Lung (tissue), 17 donors: ENCODE measurements at places on chromosomes 3 and 15. TPM values are rescaled to one million over a fixed set of nuclear protein-coding genes. Genes with fewer than 3 reads are reported as not detected.

- no peak overlapping the region for H3K4me3 ChIP-seq
- no peak for DNase-seq
- H3K27ac ChIP-seq = no peak overlapping the region
- no peaks in the 10 kb centered on the region for H3K27me3 ChIP-seq
- H3K4me1 ChIP-seq = no peaks in the 10 kb centered on the region
- H3K36me3 ChIP-seq = no peaks in the 10 kb centered on the region
Measured at GRCh38 chr15:42832576-42832975, 88.0 kb downstream of the TTBK2 start.

DNA sequence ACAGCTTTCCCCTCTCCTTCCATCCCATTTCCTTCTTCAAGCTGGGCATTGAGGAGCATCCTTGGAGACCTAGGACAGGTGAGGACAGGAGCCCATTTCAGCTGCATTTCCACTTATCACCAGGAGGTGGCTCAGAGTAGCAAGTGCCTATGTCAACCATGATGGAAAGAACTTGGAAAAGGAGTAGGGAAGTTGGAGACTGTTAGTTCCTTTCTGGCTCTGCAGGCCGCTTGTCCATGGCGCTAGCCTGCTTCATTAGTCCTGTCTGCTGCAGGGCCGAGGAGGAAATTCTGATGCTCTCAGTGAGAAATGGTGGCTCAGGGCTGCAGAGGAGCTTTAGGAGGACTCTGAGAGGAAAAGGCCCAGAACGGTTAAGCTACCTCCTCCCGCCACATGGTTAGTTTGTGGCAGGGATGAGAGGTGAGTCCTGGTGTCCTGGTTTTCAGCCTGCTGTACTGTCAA, 7.0 kb upstream of the CD276 start:
- H3K4me1 ChIP-seq = no peaks in the 10 kb centered on the region
- peaks cover 5% of the 10 kb centered on the region for H3K27me3 ChIP-seq
- no peaks in the 10 kb centered on the region for H3K36me3 ChIP-seq

DNA sequence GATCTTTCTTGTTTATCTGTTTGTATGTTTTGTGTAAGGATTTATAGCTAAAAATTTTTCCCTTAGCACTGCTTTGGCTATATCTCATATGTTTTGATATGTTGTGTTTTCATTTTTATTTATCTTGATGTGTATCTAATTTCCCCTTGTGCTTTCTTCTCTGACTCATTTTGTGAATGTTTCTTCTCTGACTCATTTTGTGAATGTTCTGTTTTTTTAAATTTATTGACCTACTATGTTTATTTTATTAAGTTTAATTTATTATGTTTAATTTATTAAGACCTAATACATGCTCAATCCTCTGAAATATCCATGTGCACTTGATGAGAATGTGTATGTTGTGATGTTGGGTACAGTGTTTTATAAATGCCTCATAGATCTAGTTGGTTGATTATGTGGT, 793.5 kb upstream of the CADM2 start:
- no peak overlapping the region for H3K4me3 ChIP-seq
- H3K27ac ChIP-seq = no peak overlapping the region
- no peaks in the 10 kb centered on the region for H3K36me3 ChIP-seq

The LRRC31 gene
- 0.14 TPM for total RNA-seq

DNA sequence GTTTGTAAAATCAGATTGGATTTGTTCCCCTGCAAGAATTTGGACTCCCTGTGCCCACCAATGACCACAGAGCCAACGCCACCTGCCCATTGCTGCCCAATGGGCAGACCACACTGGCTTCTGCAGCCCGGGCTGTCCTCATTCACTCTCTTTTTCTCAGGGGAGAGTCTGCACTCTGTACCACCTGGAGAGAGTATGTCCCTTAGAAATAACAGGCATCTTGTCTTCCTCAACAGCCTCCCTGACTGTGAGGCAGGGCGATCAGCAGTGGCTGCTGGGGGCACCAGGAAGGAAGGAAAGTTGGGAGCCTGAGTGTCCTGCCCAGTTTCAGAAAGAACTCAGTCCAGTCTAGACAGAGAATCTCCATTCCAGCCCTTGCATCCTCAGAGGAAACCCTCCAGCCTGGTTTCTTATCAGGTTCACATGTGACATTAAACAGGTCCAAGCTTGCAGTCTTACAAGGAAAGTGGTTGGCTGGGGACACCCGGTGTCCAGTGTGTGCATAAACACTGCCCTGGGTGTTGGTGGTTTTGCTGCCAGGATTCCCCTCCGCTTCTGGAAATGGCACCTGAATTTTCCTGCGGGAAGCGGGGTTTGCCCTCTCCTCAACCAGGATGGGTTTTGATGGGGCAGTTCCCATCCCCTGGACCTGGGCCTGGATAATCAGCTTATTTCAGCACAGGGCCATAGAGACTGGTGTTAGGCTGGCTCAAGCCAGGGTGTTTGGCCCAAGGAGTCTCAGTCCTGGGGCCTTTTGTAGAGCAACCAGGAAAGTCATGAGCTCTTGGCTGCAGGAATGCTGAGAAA, 37.2 kb downstream of the SSUH2 start:
- peak; percentile 69 for DNase-seq
- H3K4me1 ChIP-seq = peaks cover 5% of the 10 kb centered on the region
- no peak overlapping the region for H3K4me3 ChIP-seq
- H3K36me3 ChIP-seq = no peaks in the 10 kb centered on the region
- H3K27me3 ChIP-seq = no peaks in the 10 kb centered on the region

GRCh38 chr3:52777127-52777958, at the start of gene ITIH1:
ITIH1 (plus strand) TSS chr3:52777599; CDS start chr3:52777616, 17 bp downstream.
- H3K36me3 ChIP-seq = no peaks in the 10 kb centered on the region
- no peaks in the 10 kb centered on the region for H3K4me1 ChIP-seq
- no peak within 1 kb of the TSS for H3K27ac ChIP-seq
- no peak for DNase-seq
- H3K4me3 ChIP-seq = no peak within 1 kb of the TSS

The SLC22A13 gene
- total RNA-seq = not detected

The VPS39 gene
- 99.1 TPM for total RNA-seq

The SH3GL3 gene
- total RNA-seq = 1.7 TPM

GRCh38 chr15:36982430-36982829, 117.9 kb downstream of the MEIS2 start:
- H3K27me3 ChIP-seq = no peaks in the 10 kb centered on the region
- no peak overlapping the region for H3K4me3 ChIP-seq
- DNase-seq = no peak
- H3K36me3 ChIP-seq = no peaks in the 10 kb centered on the region
- H3K27ac ChIP-seq = no peak overlapping the region

The IL17RC gene
- 35.4 TPM for total RNA-seq

The IGSF11 gene
- total RNA-seq = 0.77 TPM

DNA sequence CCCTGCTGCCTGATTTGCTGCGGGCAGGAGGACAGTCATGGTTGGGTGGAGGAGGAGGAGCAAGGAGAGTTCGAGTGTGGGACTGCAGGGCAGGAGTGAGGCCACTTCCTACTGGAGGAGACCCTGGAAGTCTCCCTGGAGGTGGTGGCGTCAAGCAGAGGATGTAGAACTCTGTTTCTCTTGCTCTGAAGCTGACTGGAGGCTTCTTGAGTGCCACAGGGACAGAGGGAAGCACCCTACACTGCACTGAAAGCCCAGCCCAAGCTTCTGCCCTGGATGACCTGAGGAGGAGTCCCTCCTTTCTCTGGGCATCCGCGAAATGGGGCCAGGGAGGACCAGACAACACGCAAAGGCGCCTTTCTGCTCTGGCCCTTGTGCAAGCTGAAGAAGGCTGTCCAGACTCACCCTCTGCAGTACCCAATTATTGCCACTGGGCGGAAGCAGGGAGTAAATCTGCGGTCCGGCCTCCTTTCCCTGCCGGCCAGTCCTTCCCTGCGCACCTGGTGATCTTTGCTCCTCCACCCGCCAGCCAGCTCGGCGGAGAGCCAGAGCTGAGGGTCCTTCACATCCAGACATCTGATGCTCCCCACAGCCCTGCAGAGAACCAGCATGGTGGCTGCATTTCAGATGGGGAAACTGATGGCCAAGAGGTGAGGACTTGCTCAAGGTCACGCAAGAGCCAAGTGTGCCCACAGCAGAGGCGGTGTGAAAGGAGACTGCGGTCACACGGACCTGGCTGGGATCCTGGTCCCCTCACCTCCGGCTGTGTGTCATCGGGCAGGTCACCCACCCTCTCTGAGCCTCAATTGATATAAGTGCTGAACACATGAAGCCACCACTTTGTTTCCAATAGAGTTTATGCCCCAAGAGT, 207.1 kb downstream of the TBC1D2B start:
- H3K4me1 ChIP-seq = no peaks in the 10 kb centered on the region
- H3K27ac ChIP-seq = no peak overlapping the region
- DNase-seq = peak; percentile 52
